ENCODE measurements at places on chromosomes 12 and 14. TPM values are rescaled to one million over a fixed set of nuclear protein-coding genes. Genes with fewer than 3 reads are reported as not detected.
A peak's percentile ranks its signal among the peaks of the same experiment; 100 is the strongest.

Gene ACOT6
- not detected for total RNA-seq

Gene BCL11B
- total RNA-seq: 11.5 TPM

Gene B4GALNT3
- total RNA-seq: 13.3 TPM

Gene LRFN5
- total RNA-seq: 197 TPM

Gene GNB3
- total RNA-seq: 5.2 TPM

GRCh38 chr12:15963271-15963670 lies 52.1 kb downstream of the DERA start:
- no peaks in the 10 kb centered on the region for H3K4me1 ChIP-seq
- H3K36me3 ChIP-seq: no peaks in the 10 kb centered on the region
- no peaks in the 10 kb centered on the region for H3K27me3 ChIP-seq

- no peak overlapping the region for H3K4me3 ChIP-seq
- DNase-seq: no peak
- H3K27me3 ChIP-seq: no peaks in the 10 kb centered on the region
- no peaks in the 10 kb centered on the region for H3K36me3 ChIP-seq
Measured at GRCh38 chr12:128660532-128661225, 163.1 kb downstream of the SLC15A4 start.

DNA sequence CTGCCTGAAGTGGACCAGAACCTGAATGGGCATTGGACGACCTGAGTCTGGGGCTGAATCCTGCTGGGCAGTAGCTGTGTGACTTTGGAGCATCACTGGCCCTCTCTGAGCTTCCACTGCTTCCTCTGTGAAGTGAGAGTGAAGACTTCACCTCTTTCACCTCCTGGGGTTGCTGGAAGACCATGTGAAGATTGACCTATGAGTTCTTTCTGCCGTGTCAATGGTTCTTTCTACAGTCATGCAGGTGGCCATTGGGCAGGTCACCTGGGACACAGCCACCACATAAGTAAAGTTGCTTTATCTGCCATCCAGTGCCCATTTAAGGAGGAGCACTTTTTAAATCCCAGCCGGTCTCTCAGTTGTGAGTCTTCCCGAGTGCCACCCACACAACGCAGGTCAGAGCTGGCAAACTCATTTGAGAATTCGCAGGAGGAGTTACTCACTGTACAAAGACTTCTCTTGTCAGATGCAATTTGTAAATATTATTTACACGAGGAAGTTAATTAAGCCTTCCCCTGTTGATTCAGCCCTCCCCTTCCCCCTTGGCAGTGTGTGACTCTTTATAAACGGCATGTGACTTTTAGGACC lies 74.8 kb upstream of the TCL1B start:
- H3K36me3 ChIP-seq: no peaks in the 10 kb centered on the region
- DNase-seq: no peak
- H3K27ac ChIP-seq: no peak overlapping the region
- no peaks in the 10 kb centered on the region for H3K27me3 ChIP-seq

DNA sequence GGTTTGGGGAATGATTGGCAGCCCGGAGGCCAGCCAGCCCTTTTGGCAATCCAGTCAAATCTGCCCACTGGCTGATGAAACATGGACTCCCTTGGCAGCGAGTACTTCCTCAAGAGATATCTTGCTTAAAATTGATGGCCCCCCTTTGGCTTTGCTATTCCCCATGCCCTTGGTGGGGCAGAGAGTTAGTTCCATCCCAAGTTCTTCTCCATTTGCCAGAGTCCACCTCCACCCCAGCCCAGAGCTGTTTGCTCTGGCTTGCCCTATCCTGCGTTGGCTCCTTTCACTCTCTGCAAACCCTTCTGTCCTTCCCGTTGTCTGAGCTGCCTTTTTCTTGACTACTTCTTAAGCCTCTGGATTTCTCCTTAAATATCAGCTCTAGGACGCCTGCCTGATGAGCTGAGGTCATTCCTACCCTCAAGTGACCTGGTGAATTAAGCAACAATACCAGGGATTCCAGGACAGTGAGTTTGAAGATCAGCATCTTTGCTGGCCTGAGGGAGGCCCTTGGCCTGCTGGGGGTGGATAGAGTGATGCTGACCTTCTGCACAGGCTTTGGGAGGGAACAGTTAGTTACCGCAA lies 212.0 kb downstream of the CACNA1C start:
- H3K27ac ChIP-seq: peak overlapping the region; percentile 62
- peaks cover 50% of the 10 kb centered on the region for H3K4me1 ChIP-seq
- no peaks in the 10 kb centered on the region for H3K27me3 ChIP-seq
- no peak for DNase-seq
- H3K36me3 ChIP-seq: no peaks in the 10 kb centered on the region
- H3K4me3 ChIP-seq: no peak overlapping the region

DNA sequence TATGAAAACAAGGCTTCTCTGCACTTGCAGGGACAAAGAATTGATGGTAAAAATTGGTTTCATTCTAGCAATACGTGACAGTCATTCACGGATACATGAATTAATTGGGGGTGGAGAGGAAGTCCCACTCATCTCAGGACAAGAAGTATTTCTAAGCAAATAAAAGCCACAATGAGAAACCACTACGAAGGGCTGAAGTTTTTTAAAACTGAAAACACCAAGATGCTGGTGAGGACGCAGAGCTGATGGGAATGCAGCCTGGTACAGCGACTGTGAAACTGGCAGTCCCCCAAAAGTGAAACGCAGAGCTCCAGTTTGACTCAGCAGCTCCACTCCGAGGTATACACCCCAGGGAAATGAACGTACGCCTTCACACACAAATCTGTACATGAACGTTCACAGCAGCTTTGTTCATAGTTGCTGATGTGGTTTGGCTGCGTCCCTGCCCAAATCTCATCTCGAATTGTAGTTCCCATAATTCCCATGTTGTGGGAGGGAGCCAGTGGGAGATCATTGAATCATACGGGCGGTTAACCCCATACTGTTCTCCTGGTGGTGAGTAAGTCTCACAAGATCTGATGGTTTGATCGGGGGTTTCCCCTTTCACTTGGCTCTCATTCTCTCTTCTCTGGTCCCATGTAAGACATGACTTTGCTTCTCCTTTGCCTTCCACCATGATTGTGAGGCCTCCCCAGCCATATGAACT lies 89.0 kb downstream of the SCARB1 start:
- no peaks in the 10 kb centered on the region for H3K27me3 ChIP-seq
- H3K4me3 ChIP-seq: peak overlapping the region; percentile 10
- DNase-seq: no peak
- peak overlapping the region; percentile 34 for H3K27ac ChIP-seq
- H3K4me1 ChIP-seq: peaks cover 28% of the 10 kb centered on the region
- H3K36me3 ChIP-seq: no peaks in the 10 kb centered on the region

- peak overlapping the region; percentile 34 for H3K4me3 ChIP-seq
- no peaks in the 10 kb centered on the region for H3K27me3 ChIP-seq
- no peaks in the 10 kb centered on the region for H3K36me3 ChIP-seq
- peaks cover 92% of the 10 kb centered on the region for H3K4me1 ChIP-seq
- H3K27ac ChIP-seq: peak overlapping the region; percentile 98
Measured at GRCh38 chr14:77040741-77041653, 12.5 kb upstream of the IRF2BPL start.

DNA sequence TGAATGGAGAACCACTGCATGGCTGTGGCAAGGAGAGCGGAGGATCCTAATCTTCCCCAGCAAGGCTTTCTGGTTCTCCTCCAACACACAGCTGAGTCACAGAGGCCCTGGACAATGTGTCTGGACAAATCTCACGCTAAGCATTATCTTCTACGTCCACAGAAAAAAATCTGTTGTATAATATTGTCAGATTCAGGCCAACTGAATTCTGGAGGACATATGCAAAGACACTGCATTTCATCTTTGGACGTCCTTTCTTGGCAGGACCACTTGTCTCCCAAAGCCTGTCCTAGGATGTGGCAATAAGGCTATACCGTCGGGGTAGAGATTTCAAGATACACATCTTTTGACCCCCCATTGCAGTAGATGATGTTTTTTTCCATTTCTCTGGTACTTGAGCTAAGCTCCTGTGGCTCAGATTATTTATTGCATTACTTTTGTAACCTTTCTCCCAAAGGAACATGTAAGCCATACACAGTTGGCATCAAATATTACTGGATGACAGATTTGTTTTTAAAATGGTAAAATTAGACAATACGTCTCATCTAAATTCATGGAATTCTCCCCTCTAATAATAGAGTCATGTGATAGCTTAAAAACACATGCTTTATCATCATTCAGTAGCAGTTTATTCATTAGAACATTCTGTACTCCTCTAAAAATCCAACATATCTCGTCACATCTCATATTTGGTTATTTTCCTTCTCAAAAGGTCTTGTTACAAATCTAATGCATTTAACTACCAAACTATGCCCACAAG lies 19.4 kb downstream of the LMO3 start:
- no peak for DNase-seq
- H3K4me3 ChIP-seq: peak overlapping the region; percentile 16
- H3K27me3 ChIP-seq: no peaks in the 10 kb centered on the region

All from vagina (tissue), 2 donors.